ENCODE measurements at places on chromosomes 16 and 17.

DNA sequence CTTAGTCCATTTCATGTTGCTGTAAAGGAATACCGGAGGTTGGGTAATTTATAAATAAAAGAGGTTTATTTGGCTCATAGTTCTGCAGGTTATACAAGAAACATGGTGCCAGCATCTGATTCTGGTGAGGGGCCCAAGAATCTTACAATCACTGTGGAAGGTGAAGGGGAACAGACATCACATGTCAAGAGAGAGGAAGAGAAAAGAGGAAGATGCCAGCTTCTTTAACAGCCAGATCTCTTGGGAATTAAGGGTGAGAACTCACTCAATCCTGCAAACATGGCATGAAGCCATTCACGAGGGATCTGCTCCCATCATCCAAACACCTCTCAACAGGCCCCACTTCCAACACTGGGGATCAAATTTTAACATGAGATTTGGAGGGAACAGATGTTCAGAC lies 49.5 kb downstream of the BMERB1 start:
- no peak for DNase-seq

- no peak for DNase-seq
These were observed 7.9 kb downstream of the PRSS54 start for GRCh38 chr16:58286769-58287433.

DNA sequence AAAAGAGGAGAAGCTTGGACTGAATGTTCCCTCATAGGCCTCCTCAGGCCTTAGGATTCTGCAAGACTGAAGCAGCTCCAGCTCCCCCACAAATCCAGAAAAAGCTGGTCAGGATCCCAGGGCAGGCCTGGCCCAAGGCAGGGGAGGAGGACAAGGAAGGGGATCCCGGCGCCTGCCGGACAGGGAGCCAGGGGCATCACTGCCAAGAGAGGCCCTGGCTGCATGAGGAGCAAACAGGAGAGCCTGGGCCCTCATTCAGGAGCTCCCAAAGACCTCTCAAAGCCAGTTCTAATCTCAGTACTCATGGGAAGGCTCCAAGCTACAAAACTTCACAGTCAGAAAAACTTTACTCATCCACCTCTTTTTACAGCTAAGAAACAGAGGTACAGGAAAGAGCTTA lies 67.3 kb downstream of the ZNF423 start:
- DNase-seq = no peak

- peak; percentile 44 for DNase-seq
These were observed 136.2 kb upstream of the RCVRN start for GRCh38 chr17:10041287-10041612.

GRCh38 chr16:57624044-57624688 lies 4.3 kb upstream of the ADGRG1 start:
- no peak for DNase-seq

DNA sequence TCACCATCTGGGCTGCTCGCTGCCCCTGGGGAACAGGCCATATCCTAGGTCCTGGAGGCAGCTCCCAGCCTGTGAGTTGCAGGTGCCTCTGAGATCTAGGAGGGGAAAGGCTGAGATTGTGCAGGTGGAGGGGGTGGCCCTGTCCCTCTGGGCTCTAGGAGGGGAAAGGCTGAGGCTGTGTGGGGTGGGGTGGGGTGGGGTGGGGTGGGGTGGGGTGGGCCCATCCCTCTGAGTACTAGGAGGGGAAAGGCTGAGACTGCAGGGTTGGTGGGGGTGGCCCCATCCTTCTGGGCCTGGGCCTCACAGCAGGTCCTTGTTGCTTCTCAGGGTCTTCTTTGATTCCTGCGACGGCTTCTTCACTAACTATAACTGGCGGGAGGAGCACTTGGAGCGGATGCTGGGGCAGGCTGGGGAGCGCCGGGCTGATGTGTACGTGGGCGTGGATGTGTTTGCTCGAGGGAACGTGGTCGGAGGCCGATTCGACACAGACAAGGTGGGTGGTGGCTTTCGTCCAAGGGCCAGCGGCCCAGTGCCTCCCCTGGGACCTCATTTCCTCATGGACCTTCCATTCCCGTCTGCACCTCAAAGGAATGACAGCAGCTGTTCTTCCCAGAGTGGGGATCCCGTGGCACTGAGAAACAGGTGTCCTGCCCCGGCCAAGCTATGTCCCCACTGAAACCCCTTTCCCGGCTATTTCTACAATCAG lies 7.1 kb downstream of the ENGASE start:
- no peak for DNase-seq

DNA sequence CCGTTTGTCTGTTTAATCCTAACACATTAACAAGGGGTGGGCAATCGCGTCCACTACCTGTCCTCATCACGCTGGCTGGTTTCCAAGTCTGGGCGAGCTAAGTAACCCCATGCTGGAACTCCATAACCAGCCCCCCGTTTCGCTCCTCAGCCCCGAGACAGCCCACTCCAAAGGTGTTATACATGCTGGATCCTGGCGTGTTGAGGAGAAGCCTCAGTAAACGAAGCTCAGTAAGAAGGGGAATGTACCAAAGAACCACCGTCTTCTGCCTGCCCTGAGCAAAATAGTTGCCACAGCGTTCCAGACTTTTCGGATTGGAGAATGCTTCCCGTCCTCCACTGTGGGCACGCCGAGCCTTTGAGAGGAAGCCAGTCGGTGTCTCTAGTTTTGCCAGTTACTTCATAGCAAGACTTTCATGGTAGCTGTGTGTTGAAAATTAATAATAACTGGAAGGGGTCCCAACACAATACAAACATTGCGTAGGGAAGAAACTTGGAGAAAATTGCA lies 16.1 kb upstream of the C17orf78 start:
- DNase-seq = no peak

DNA sequence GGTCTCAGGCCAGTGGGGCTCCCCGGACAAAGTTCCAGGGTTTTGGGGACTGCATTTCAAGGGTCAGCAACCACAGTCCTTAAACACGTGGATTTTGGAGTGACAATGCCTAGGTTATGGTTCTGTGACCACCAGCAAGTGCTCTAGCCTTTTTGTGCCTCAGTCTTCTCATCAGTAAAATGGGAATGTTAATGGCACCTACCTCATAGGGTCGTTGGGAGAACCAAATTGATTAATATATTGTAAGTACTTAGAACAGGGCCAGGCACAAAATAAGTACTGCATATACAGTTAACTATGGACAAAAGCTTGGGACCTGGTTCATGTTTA lies 13.8 kb downstream of the IL4R start:
- no peak for DNase-seq

- no peak for DNase-seq
These were observed 138.5 kb downstream of the DNAH9 start for GRCh38 chr17:11736613-11737312.

GRCh38 chr17:59331129-59331928 lies at the start of gene YPEL2:
YPEL2 (plus strand) TSS chr17:59331655; CDS start chr17:59353410, 21,755 bp downstream.
- peak; percentile 97 for DNase-seq

- DNase-seq = no peak
These were observed 7.0 kb upstream of the TRIM47 start for GRCh38 chr17:75885431-75885830.

DNA sequence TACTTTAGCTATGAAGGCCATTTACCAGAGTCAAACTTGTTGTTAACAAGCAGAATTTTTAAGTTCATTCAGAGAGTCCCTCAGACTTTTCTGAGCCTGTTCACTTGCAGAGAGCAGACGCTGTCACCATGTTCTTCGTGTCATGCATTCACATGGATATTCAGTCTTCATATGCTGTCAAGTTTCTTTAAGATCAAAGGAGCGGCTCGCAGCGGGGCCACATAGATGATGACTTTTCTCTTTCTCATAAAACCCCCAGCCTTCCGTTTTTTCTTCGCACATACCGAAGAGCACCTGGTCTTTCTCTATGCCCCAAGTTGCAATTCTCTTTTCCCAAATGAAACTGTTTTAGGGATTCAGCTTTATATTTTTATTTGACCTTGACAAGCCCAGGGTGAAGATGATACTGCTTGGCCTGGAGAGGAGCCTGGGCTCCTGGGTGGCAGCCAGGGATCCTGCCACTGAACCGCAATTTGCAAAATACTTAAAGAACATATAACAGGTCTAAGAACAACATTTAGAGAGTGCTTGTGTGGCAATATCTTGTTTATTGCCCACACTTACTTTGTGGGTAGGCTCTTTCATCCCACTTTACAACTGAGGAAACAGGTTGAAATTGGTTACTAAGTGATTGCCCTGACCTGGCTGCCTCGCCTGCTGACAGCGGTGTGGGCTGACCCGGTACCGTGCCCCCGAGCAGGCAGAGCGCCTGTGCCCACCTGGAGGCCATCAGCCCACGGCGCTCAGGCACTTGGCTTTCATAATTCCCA lies 22.9 kb downstream of the SEC14L1 start:
- DNase-seq = no peak

DNA sequence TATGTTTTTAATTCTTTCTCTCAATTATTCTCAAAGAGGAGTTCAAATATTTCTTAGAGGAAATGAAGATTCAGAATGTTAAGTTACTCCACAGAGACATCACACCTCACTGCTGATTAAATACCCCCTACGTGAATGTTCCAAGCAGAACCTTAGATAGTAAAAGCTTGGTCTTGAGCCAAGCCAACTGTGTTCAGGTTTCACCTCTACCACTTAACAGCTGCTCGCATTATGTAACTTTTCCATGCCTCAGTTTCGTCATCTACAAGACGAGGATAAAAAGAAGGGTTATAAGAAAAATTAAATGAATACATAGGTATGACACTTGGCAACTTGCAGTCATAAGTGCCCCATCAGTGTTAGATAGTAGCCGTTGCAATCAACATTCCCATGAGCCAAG lies 356.2 kb downstream of the RBFOX1 start:
- no peak for DNase-seq

DNA sequence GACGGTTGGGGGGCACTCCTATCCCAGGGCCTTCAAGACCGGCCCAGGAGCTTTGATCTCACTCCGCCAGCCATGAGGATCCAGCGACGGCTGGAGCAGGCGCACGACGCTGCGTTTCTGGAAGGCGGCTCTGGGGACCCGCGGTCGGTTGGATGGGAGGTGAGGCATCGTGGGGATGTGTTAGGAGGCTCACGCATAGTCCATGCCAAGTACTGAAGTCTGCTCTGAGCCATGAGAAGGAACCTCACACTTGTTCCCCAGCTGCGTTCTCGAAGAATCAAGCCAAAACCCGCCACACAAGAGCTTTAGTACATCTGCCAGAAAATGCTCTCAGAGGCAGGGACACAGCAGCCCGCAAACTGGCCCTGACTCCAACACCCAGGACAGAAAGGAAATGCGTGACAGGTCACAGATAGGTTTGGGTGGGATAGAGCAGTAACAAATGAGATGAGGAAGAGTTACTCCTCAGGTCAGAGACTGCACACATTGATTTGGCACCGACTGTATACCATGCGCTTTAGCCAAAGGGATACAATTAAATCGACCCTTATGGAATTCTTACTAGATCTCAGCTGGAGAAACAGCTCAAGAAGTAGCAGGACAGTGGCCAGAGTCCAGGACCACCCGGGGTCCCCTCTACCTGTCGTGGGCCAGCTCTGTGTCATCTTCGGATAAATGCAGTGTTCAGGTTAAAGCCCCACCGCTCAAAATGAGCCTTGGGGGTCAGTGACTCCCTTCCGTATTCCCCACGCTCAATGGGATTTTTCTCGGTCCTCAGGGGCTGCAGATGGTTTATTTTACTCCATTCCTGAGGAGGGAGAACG lies 6.7 kb upstream of the GSG1L start:
- no peak for DNase-seq

GRCh38 chr17:40810494-40810893 lies 10.7 kb upstream of the KRT28 start:
- DNase-seq = peak; percentile 44

- DNase-seq = no peak
These were observed 29.6 kb downstream of the NMT1 start for GRCh38 chr17:45090711-45091110.

DNA sequence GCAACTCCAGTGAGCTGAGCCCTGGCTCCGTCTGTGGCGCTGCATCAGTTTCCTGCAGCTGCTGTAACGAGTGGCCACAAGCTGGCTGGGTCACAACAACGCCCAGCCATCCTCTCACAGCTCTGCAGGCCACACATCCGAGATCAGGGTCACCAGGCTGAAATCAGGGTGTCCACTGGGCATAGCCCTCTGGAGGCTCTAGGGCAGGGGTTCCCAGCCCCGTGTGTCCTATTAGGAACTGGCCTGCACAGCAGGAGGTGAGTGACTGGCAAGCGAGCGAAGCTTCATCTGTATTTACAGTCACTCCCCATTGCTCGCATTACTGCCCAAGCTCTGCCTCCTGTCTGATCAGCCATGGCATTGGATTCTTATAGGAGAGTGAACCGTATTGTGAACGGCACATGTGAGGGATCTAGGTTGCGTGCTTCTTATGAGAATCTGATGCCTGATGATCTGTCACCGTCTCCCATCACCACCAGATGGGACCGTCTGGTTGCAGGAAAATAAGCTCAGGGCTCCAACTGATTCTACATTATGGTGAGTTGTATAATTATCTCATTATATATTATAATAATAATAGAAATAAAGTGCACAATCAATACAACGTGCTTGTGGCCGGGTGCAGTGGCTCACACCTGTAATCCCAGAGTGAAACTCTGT lies 176.5 kb downstream of the SEC14L1 start:
- DNase-seq = peak; percentile 54

GRCh38 chr17:80773243-80773991 lies 218.2 kb upstream of the CHMP6 start:
- DNase-seq = no peak

DNA sequence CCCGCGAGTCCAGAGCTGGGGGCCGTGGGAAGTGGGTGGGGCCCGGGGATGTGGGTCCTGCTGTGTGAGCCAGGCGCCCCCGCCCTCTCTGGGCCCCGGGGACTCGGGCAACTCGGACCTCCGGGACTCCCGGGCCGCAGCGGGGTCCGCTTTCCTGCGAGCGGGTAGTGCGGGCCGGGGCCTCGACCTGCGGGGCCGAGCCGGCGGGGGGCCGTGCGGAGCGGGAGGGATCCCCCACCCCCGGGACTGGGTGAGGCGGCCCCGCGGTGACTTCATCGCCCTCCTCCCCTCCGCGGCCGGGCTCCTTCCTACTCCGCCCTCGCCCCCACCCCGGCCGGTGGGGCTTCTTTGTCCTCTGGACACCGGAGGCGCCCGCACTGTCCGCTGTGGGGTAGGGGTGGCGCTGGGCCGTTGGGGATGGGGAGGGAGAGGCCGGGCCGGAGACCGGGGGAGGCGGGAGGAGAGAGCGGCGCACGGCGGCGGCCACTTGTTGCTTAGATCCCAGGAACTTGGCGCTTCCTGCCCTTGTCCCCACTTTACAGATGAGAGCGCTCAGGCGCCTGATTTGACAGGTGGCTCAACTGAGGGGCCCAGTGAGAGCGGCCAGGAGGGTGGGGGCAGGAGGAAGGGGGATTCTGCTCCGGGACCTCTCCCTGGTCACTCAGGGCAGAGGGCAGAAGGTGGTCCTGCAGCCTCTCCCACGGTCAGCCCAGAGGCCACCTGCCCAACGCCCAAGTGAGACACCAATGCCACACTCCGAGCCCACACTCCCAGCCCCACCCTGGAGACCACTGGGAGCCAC lies 874 bp downstream of the CMTM3 start:
- DNase-seq = peak; percentile 65

- DNase-seq = peak; percentile 80
These were observed 24.7 kb downstream of the LIMD2 start for GRCh38 chr17:63675231-63675606.

GRCh38 chr16:57167538-57167937 lies 18.3 kb downstream of the PSME3IP1 start:
- no peak for DNase-seq

Data from lung microvascular endothelial cell (primary cell).